ENCODE measurements at places on chromosomes 6 and 20.

- DNase-seq = no peak
These were observed 41.2 kb downstream of the ME1 start for GRCh38 chr6:83389606-83390005.

- no peak for DNase-seq
These were observed 163.8 kb downstream of the TMEM200A start for GRCh38 chr6:130529569-130530149.

GRCh38 chr6:16166871-16167608, 38.2 kb downstream of the MYLIP start:
- no peak for DNase-seq

DNA sequence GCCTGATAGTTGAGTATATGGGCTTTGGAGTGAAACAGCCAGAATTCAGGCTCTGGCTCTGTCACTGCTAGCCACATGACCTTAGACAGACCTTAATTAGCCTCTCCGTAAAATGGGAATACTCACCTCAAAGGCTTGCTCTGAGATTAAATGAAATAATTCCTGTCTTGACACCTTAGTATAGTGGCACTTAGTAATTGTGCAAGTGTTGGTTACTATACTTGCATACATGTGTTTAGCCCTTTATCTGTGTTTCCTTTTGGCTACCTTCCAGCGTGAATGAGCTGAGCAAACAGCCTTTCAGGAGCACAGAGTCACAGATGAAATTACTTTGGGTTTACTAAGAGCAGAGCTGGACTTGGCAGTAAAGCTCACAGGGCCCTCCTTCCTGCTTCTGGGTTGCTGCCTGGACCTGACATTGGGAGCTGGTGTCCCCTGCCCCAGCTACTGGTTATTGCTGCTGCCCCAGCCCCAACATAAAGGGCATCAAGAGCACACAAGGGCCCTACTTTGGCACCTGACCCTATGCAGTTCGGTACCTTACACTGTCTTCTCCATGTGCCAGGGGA, 32.8 kb downstream of the CD164 start:
- DNase-seq = no peak

GRCh38 chr6:47661960-47662359, 36.4 kb upstream of the ADGRF4 start:
- no peak for DNase-seq

- DNase-seq = no peak
These were observed 148.2 kb upstream of the RIPOR2 start for GRCh38 chr6:25083784-25084507.

GRCh38 chr6:3806169-3806922, 42.8 kb upstream of the FAM50B start:
- DNase-seq = no peak

- DNase-seq = no peak
These were observed 84.2 kb downstream of the PREP start for GRCh38 chr6:105318660-105319059.

DNA sequence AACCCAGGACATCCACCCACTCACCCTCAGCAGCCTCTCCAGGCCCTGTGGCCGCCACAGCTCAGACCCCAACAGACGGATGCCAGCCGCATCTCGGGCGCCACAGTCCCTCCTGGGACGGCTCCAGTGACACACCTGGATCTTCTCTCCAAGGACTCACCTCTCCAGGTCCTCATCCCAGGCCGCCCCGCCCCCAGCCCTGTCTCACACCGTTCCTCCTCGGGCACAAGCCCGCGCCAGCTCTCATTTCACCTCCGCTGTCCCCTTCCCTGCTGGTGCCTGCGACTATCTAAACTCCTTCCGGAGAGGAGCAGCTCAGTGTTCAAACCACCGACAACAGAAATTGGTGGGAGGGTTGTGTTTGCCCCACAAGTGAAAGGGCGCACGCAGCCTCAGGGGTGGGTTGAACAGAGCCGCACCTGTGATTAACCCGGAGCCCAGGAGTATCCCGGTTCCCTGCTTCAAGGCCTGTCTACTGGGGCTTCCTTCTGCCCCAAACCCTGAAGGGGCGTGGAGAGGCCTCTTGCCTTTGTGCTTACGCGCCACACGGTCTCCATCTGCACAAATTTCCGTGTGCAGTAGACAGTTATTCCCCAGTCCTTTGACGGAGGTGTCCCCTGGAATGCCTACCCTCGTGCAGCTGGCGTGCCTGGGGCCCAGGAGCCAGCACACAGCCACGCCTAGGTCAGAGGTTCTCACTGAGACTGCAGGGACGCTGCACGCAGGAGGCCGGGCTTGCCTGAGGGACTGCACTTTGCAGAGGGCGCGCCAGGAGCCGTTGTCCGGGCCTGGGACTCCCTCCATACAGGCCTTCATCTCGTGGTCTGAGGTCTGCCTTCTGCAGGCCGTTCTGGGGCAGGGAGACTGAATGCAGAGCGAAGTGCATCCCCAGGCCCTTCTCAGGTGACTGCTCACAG, 232.7 kb downstream of the DLL1 start:
- DNase-seq = no peak

- peak; percentile 28 for DNase-seq
These were observed 8.8 kb upstream of the SRSF6 start for GRCh38 chr20:43448748-43449535.

GRCh38 chr20:49646126-49646525, 67.6 kb downstream of the B4GALT5 start:
- DNase-seq = no peak

DNA sequence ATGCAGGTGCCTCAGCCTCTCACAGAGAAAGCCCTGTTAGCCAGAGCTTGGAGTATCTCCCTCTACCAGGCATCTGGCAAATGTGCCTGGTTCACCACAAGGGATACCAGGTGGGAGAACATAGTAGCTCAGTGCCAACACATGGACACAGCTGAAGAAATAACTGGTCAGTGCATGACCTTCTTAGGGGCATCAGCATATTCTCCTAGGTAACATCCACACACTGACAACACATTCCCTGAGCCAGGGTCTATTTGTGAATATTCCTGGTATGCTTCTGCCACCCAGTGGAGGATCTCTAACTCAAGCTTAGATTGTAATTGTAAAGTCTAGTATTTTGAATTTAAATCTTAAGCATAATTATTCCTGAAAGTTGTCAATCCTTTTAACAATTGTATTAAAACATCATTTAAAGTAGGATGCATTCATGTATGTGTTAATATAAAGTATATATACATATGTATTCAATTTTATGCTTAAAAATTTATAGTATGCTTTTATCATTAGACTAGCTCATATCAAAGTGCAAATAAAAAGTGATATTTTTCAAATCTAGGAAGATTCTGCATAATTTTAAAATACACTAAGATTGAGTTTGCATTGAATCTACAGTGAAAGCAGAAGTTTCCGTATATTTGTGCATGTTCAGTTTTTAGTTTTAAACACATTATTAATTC, 45.3 kb upstream of the COL21A1 start:
- DNase-seq = no peak

- DNase-seq = no peak
These were observed 29.3 kb upstream of the TXNDC5 start for GRCh38 chr6:7939864-7940228.

DNA sequence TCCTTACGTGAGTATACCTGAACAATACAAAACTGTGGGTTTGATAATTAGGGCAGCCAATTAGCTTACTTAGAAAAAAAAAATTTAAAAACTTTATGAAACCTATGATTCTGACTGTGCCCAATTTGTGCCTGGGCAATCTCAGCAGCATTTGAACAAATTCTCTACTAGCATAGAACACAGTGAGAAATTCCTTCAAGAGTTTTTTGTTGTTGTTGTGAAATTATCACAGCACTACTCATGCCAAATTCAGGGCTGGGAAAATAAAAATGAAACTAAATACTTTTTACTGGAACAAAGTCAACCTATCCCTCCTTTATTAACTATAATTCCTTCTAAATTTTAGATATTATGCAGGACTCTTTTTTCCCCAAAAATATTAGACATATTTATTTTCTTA, 42.9 kb downstream of the POU3F2 start:
- DNase-seq = no peak

DNA sequence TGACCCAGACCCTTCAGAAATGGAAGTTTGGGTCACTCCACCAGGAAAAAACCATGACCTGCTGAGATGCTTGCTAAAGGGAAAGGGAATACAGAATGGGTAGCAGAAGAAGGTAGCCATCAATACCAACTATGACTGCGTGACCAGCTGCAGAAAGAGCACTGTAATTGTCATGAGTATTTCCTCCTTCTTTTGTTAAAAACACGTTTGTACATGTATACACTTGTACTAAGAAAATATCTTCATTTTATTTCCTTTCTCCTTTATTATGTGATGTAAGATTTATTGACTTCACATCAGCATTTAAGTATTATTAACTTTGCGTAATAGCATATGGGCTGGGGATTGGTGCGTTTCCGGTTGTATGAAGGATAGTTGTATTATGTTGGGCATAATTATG, 12.6 kb upstream of the MUC21 start:
- DNase-seq = no peak

- DNase-seq = no peak
These were observed 9.0 kb downstream of the NKAIN2 start for GRCh38 chr6:123812621-123813020.

GRCh38 chr6:99093456-99094190, 145.9 kb upstream of the FBXL4 start:
- no peak for DNase-seq

- no peak for DNase-seq
These were observed 28.2 kb upstream of the FUCA2 start for GRCh38 chr6:143539734-143540133.

- no peak for DNase-seq
These were observed 17.4 kb downstream of the HFE start for GRCh38 chr6:26104457-26105108.

DNA sequence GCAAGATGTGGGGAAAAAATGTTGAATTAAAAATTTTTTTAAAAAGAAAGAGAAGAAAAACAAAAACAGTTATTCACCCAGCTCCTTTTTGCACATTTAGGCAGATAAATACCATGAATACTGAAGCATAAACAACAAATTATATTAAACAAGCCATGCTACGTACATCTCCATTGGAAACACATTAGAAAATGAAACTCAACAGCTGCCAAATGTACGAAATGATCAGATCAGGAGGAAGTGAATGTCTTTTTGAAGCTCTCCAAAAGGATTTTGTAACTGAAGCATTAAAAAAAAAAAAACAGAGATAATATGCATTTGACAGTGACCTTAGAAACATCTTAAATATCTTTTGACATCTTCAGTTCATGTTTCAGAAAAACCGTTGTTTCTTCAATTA, 56.7 kb downstream of the CD83 start:
- DNase-seq = no peak

DNA sequence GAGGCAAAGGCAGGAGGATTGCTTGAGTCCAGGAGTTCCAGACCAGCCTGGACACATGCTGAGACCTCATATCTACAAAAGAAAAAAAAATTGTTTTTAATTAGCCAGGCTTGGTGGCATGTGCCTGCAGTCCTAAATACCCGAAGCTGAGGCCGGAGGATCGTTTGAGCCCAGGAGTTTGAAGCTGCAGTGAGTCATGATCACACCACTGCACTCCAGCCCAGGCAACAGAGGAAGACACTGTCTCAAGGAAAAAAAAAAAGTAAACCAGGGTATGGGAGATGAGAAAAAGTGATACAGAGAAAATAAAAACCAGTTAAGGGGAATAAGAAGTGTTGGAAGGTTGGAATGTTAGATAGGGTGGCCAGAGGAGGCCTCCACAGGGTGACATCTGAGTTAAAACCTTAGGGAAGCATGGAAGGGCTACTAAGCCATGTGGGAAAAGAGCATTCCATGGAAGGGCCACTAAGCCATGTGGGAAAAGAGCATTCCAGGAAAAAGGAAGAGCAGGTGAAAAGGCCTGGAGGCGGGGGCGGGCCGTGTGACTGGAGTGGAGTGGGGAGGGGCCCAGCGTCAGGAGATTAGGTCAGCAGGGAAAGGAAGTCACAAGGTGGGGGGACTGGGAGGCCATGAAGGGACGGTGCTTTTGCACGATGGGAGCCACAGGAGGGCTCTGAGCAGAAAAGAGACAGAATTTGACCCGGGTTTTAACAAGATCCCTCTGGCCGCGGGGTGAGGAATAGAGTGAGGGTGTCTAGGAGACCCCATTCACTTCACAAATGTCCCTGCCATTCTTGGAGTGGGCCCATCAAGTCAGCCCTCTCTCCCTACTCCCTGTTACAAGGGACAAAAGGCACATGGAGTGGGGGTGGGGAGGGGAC, 18.3 kb downstream of the CPNE5 start:
- no peak for DNase-seq

GRCh38 chr6:144662812-144663365, 377.8 kb downstream of the UTRN start:
- DNase-seq = no peak

DNA sequence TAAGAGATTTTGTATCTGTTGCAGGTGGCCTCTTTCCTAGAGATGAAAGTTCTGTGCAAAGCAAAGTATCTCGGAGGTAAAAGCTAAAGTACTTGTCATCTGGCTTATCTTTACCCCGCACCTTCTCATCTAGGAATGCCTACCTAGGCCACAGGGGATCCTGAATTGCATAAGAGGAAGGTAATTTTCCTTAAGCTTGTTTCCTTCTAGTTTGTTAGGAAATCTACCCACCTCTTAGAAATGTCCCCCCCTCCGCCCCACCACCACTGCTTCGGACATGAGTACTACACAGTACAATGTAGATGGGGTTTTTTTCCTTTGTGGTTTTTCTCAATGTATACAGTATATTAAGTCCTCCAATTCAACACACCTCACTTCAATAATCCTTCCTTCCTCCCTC, 21.5 kb downstream of the FOXC1 start:
- DNase-seq = no peak

Data from activated T-cell treated with anti-CD3 and anti-CD28 coated beads for 1 hour (primary cell).